Mucosa of gallbladder (tissue), 1 donor: ENCODE measurements at places on chromosomes 16 and 17. TPM values are rescaled to one million over a fixed set of nuclear protein-coding genes. Genes with fewer than 3 reads are reported as not detected.

The KLHL10 gene
- 0.29 TPM for total RNA-seq

The RNF112 gene
- total RNA-seq = 7.3 TPM

The MT4 gene
- not detected for total RNA-seq

The TP53TG3 gene
- total RNA-seq = not detected

The SDR42E1 gene
- total RNA-seq = 10.5 TPM

The CYGB gene
- 14.7 TPM for total RNA-seq

The TBC1D3 gene
- total RNA-seq = not detected

The TBC1D26 gene
- not detected for total RNA-seq

The PRR35 gene
- not detected for total RNA-seq

The KRT39 gene
- total RNA-seq = not detected

The CCL13 gene
- total RNA-seq = 1.5 TPM

The CD2BP2 gene
- total RNA-seq = 71.2 TPM

The SLC35G3 gene
- not detected for total RNA-seq

The AHSP gene
- not detected for total RNA-seq

The ALDH3A1 gene
- total RNA-seq = 3.4 TPM

The CCDC57 gene
- 56.9 TPM for total RNA-seq

The MT1F gene
- total RNA-seq = 36.6 TPM
